ENCODE measurements at places on chromosomes 1 and 21.

DNA sequence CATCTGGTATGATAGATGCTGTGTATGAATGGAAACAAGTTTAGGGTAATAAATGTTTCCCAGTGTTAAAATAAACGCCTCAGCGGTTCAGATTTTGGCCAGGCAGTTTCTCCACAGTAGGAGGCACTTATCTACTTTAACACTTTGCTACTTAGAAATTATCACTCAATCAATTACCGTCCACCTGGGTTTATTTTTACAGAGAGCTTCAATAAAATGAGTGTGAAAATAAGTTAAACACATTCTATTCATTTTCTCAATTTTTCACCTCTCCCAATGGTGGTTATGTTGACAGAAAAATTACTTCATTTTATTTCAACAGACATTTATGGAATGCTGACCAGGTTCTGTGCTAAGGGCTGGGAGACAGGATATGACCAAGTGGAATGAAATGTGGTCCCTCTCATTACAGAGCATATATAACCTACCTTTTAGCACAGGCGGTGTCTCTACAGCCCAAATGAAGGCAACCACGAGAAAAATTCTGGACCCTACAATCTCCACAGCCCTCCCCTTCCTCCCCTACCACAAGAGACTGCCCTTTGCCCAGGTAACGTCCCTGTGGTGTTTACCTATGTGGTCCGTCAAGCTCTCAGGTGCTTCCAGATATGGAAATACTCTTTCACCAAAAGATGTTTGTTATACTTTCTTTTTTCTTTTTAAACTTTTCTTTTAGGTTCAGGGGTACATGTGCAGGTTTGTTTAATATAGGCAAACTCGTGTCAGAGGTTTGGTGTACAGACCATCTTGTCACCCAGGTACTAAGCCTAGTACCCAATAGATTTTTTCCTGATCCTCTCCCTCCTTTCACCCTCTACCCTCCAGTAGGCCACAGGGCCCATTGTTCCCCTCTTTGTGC is 105.5 kb downstream of the HLCS start:
- DNase-seq: no peak

DNA sequence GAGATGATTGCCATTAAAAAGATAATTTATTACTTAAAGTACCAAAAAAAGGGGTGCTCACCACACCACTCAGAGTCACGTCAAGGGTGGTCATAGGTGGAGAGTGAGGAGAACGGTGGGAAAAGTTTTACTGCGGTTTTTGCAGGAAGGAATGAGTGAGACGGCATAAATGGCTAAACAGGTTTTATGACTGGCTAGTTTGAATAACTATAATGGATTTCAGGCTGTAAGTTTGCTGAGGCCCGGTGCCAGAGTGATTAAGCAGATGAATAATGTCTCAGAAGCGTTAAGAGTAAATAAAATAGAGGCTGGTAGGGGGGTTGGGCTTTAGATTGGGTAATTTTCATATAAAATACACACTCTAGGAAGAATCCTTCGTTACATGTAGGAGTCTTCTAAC is 1337.8 kb downstream of the AMY1C start:
- no peak for DNase-seq

DNA sequence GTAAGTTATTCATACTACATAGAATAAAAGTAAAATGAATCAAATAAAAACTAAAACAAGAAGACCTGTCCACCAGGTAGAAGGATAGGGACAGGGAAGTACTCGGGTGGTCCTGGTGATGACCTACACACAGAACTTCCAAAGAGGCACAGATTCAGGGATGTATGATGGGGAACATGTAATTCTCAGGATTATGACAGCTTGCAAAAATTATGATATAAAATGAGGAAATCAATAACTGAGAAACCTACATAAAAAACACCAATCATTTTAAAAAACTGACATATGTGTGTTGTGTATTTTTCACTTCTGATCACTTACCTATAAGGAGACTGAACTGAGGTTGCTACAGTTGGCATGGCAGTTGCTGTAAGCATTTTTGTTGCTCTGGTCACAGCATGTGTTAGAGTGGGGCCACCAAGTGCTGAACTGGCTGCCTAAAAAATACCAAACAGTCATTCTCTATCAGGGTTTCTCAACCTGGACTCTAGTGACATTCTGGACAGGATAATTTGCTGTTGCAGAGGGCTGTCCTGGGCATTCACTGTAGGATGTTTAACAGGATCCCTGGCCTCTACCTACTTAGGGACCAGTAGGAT is 73.8 kb downstream of the USP24 start:
- DNase-seq: no peak

DNA sequence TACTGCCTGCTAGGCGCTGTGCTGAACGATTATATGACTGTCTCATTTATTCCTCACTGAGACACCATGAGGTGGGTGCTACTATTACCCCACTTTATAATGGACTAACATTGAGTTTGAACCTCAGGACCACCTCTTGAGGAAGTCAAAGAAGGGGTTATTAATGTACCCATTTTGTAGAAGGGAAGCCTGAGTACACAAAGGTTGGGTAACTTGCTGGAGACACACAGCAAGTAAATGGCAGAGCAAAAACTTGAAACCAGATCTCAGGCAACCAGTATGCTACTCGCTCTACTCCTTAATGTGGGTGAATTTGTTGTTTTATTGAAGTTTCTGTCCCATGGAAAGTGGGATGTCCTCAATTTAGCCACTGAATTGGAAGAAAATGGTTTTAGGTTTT is 30.1 kb downstream of the KCNA10 start:
- DNase-seq: no peak

DNA sequence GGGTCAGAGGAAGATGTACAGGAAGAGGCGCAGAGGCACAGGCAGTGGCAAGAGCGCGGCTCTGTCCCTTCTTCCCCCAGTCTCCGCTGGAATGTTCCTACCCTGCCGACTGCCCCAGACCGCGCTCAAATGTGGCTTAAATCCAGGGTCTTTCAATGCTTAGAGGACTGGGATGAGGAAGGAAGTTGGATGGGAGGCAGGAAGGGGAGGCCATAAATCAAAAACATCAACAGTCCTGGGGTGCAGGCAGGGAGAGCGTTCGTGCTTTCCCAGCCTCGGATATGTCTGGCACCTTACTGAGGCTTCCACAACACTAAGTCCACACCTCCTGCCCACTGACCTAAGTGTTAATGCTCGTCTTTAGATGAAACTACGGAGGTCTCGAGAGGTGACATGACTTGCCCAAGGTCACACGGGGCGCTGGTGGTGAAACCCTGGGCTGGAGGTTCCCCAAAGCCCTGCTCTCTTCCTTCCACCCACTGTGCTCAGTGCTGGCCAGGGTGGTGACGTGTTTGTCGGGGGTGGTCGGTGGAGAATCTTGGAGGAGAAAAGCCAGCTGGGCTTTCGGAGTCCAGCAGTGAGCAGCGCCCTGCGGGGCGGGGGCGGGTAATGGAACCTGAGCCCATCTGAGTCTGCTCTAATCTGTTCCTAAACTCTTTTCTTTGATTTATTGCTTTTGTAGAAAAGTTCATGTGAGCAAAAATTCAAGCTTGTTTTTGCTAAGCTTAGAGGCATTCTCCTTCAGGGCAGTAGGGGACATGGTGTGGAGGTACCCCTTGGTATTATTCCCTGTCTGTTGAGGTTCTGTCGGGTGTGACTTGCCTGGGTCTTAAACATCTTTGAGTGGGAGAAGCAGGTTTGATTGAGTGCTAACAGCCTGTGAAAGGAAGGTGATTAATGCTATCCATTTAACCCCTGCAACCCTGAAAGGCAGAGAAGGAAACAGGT is 708 bp downstream of the CDA start:
- no peak for DNase-seq

DNA sequence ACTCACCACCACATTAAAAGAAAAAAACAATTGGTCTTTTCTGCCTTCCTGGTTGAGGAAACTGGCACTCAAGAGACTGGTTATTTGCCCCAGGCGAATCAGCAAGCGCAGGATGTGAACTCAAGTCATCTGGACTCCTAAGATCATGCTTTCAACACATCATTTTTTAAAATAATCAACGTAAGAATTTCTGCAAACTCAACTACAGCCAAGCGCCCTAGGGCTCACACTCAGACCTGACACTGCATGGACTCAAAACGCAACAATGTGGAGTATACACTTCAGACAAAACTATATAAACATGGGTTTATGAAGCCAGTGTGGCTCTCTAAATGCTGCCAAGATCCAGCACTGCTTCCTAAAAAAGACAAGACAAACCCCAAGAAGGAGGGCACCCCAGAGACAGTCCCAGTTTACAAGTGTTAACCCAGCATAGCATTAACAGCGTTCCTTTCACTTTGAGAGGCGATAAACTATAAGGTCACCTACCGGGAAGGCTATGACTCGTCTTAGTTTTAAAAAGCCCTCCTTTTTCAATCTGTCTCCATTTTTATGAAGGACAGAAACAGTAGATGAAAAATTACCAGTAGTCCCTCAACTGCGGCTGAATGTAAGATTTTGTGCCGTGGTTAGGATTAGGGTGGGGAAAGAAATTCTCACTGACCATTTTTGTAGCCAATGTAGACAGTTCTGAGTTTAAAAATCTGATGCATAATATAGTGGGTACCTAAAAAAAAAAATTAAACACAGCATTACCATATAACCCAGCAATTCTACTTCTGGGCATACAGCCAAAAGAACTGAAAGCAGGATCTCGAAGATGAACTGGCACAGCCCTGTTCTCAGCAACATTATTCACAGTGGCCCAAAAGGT is 54.8 kb downstream of the SIPA1L2 start:
- DNase-seq: no peak

- DNase-seq: no peak
Measured at GRCh38 chr1:223538981-223539380, 126.5 kb downstream of the CAPN8 start.

- DNase-seq: no peak
Measured at GRCh38 chr1:93433407-93433961, 14.4 kb upstream of the FNBP1L start.

- peak; percentile 31 for DNase-seq
Measured at GRCh38 chr1:90719330-90720144, 2.4 kb upstream of the BARHL2 start.

GRCh38 chr21:35408401-35408800 is 359.3 kb upstream of the RUNX1 start:
- no peak for DNase-seq

- peak; percentile 49 for DNase-seq
Measured at GRCh38 chr1:205976708-205977401, 26.3 kb downstream of the RAB7B start.

DNA sequence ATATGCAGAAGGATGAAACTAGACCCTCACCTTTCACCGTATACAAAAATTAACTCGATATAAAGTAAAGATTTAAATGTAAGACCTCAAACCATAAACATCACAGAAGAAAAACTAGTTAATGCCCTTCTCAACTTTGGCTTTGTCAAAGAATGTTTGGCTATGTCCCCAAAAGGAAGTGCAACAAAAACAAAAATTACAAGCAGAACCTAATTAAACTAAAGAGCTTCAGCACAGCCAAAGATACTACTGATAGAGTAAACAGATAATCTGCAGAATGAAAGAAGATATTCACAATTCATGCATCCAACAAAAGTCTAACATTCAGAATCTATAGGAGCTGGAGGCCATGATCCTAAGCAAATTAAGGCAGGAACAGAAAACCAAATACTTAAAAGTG is 824.6 kb upstream of the NEGR1 start:
- no peak for DNase-seq

- no peak for DNase-seq
Measured at GRCh38 chr1:243735457-243735856, 114.6 kb downstream of the AKT3 start.

GRCh38 chr1:8263791-8264190 is 54.1 kb upstream of the SLC45A1 start:
- DNase-seq: no peak

GRCh38 chr1:39048745-39049370 is 22.7 kb downstream of the NDUFS5 start:
- DNase-seq: no peak
